Muscle of leg (tissue), 16 donors: ENCODE measurements at places on chromosomes 5 and 9. TPM values are rescaled to one million over a fixed set of nuclear protein-coding genes. Genes with fewer than 3 reads are reported as not detected.
A peak's percentile ranks its signal among the peaks of the same experiment; 100 is the strongest.

- no peak for DNase-seq
Measured at GRCh38 chr5:89827359-89827758, 582.2 kb downstream of the CETN3 start.

GRCh38 chr5:892394-893136 is at the start of the genes BRD9 and TRIP13:
Gene BRD9, minus strand, starts transcription at chr5:892801. Its CDS starts 144 bp downstream, at chr5:892657.
Gene TRIP13, plus strand, starts transcription at chr5:892884. Its CDS starts 115 bp downstream, at chr5:892999.
- DNase-seq, result peak; percentile 92

- DNase-seq, result no peak
Measured at GRCh38 chr5:44983006-44983405, 174.3 kb downstream of the MRPS30 start.

DNA sequence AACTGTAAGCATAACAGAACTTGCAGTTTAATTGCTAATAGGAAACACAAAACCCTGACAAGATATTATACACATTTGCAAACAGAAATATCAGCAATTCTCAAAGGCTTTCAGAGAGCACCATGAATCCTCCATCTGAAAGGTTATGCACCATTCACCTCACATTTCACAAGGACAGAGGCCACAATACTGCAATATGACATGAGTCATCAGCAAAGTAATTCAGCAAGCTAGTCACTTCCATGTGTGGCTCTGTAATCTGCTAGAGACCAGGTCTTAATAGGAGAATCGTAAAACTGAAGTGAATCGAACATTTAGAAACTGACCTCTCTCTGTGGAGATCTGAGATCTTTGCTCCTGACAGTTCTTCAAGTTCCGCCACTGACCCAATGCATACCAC is 28.3 kb downstream of the IARS1 start:
- DNase-seq, result no peak

DNA sequence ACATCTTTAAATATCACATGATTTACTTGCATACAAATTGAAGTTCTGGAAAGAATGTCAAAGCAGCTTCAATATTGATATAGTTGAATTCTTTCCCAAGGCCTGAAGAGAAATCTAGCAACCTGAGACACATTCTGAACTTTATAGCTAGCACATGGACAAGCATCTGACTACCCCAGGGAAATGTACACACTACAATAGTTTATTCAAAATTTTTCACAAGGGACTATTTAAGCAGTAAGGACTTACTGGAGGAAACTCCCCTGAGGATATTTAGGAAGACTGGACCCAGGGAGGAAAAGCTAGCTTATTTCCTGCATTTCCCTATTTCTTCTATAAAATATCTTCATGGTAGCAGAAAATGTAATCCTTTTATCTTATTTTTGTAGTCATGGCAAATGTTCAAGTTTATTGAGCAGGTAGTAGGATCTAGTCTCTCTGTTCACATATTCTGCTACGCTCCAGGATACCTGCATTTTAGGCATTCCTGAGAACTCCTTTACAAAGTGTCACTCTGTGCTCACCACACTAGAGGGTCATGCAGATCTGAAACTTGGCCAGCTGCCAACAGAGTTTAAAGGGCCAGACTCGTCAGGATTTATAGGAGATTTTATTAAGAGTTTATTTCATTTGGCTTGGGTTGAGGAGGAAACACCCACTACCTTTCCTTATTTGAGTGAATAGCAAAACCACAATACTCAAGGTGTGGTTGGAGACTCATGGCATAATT is 348.4 kb upstream of the FTMT start:
- DNase-seq, result peak; percentile 42

- no peak for DNase-seq
Measured at GRCh38 chr9:34496149-34496712, 26.6 kb downstream of the ENHO start.

- no peak for DNase-seq
Measured at GRCh38 chr9:16461137-16461840, 409.2 kb downstream of the BNC2 start.

DNA sequence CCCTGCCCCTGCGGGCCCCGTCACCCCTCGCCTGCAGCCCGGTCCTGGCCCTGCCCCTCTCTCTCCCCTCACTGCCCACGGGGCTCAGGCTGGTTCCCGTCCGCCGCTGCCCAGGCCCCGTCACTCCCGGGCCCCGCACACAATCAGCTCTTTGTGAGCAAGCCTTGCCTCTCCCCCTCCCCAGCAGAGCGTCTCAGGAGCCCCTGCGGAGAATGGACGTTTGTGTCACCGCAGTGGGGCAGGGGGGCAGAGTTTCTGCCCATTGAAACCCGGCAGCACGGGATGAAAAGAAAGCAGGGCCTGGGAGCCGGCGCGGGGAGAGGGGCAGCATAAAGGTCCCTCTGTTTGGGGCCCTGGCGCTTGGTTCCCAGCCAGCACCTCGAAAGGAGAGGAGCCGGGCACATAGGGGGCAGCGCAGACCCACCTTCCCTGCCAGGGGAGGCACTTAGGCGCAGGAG is 13.5 kb upstream of the NUP214 start:
- no peak for DNase-seq

The FAM221B gene
- not detected for total RNA-seq
